ENCODE measurements at places on chromosomes 12 and 14.

- no peak for DNase-seq
Observed at GRCh38 chr12:80472236-80472635, 28.2 kb downstream of the PTPRQ start.

DNA sequence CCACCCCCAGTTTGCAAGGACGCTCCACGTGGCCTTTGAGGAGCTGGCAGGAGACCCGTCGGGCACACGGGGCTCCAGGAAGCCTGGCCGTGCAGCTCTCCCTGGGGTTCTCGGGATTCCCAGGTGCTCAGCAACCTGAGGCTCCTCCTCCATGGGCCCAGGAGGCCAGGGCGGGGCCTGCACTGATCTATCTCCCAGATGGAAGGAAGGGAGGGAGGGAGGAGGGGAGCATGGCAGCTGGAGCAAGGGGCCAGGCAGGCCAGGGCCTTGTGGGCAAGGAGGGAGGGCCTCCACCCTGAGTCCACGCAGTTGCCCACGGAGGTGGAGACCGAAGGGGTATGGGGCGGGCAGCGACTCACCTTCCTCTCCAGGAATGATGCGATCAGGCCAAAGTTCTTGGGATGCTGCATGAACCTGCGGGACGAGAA, 127.3 kb downstream of the RFLNA start:
- no peak for DNase-seq

GRCh38 chr14:68816183-68816942, 23.5 kb upstream of the ZFP36L1 start:
- DNase-seq, result peak; percentile 31

DNA sequence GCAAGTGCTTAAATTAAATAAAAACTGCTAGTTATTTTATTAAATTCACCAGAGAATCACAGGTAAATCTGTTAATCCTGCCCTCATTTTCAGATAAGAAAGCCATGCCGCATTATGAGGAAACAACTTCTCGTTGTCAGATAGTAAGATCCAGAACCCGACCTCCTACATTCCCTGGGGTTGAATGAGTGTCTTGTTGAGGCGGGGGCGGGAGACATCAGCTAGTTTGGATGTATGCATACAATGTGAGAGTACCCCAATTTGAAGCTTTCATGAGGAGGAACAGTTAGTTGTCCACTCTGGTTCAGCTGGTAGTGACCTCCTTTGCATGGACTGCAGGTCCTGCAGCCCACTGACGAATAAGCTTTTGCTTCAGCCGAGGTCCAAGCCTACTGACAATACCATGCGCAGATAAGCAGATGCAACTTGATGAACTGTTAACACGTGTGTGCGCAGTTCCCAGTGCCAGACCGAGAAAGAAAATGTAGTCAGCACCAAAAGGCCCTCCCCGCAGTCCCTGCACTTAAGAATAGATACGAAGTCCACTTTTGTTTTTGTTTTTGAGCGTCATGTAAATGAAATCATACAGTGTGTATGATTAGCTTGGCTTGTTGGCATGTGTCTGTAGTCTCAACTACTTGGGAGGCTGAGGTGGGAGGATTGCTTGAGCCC, 34.9 kb downstream of the EVL start:
- no peak for DNase-seq

GRCh38 chr14:66477567-66477966, 8.6 kb upstream of the CCDC196 start:
- no peak for DNase-seq

DNA sequence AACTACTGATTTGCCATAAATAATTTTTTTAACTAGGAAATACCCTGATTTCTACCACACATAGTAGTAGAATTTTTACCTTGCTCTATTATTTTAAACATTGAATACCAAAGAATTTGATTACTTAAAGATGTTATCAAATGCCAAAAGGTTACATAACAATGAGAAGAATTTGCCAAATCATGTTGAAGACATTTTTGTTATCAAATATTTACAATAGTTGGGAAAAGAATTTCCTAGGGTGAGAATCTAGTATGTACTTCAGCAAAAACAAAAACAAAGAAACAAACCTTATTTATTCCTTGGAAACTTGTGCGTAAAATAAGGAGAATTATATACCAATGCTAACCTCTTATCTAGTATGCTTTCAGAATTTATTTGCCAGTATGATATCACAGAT, 107.2 kb downstream of the SCAF11 start:
- no peak for DNase-seq

- DNase-seq, result no peak
Observed at GRCh38 chr12:42338280-42338679, 12.3 kb downstream of the PPHLN1 start.

- DNase-seq, result no peak
Observed at GRCh38 chr12:9851927-9852326, 17.2 kb downstream of the CLEC2B start.
